ENCODE measurements at places on chromosomes 12 and 14. TPM values are rescaled to one million over a fixed set of nuclear protein-coding genes. Genes with fewer than 3 reads are reported as not detected.

KRT74 gene
- total RNA-seq: 0.12 TPM

MMP17 gene
- total RNA-seq: 2.2 TPM

- no peak for ATAC-seq
These were observed 55.2 kb downstream of the TMCC3 start for GRCh38 chr12:94595152-94595551.

DNA sequence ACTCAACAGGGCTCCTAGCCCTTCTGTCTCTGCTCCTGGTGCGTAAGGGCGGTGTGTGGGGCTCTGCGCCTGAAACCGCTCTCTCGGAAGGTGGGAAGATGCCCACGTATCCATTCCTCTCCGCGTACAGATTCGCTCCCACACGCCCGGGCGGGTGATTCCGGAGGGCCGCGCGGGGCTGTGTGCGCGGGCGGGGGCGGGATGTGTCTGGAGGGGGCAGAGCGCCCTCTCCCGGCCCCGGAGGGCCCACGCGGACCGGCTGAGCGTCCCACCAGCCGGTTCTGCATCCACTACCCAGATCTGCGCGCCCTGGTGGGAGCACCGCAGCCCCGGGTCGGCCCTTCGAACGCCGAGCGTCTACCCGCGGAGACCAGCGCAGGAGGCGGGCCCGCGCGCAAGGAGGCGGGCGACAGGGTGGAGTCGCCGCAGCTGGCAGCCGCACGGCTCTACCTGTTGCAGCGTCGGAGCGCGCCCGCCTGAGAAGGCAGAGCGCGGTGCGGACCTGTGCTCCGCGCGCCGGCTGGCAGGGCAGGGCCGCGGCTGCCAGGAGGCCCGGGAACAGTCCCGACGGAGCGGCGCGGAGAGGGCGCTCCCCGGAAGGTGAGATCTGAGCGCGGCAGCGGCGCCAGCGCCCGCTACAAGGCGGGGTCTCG is 1.4 kb upstream of the KCNK13 start:
- ATAC-seq: peak; percentile 91

GRCh38 chr14:89418452-89418851 is 1.4 kb upstream of the FOXN3 start:
- ATAC-seq: no peak

DNA sequence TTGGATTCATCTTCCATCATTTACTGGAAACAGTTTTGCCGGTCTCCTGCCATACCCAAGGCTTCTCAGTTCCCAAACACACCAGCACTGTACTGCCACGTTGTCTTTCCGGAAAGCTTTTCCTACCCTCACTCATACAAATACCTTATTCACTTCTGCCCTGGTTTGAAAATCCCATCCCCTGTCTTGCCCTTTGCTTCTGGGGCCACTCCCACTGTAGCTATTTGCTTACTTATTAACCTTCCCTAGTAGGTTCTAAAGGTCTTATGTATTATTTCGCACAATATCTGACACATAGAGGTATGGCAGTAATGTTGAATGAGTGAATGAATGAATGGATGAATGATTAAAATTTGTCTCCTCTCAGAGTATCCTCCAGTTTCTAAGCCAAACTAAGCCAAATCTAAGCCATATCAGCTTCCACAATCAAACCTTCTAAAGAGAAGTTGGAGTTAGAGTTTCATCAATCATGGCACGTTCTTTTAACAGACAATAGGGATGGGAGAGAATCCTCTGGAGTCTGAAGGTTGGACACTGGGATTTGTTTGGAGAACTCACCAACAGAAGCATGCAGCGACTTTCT is 18.6 kb downstream of the TSPAN8 start:
- no peak for ATAC-seq

GRCh38 chr14:33570694-33571310 is 380.1 kb downstream of the EGLN3 start:
- no peak for ATAC-seq

DNA sequence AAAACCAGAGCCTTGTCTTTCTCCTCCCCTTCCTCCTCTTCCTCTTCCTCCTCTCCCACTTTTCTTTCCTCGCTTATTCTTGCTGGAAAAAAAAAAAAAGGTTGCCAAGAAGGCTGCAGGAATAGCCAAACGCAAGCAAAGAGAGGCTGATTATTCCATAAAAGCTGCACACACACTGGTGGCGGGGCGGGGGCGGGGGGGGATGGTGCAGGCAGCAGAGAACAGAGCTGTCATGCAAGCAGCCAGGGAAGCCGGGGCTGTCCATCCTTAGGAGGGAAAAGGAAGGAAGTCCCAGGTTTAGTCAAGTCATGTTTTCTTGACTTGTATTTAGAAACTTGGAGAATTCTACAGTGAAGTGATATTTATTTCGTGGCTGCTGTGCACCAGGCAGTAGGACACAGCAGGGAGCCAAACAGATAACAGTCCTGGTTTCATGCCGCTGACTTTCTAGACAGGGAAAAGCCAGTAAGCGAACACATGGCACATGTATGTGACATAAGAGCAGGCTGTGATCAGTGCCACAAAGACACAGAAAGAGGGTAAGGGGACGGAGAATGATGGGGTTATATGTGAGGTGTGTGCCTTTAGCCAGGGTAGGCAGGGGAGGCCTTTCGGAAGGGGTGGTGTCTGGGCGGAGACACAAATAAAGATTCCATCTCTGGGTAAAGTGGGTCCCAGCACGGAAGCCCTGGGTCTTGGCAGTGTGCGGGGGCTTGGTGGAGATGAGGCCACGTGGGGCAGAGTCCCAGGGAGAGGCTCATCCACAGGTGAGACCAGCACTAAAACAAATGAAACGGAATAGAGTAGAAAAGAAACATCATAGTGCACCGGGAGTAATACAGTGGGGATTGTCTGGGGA is 56.6 kb upstream of the SCN8A start:
- no peak for ATAC-seq

DNA sequence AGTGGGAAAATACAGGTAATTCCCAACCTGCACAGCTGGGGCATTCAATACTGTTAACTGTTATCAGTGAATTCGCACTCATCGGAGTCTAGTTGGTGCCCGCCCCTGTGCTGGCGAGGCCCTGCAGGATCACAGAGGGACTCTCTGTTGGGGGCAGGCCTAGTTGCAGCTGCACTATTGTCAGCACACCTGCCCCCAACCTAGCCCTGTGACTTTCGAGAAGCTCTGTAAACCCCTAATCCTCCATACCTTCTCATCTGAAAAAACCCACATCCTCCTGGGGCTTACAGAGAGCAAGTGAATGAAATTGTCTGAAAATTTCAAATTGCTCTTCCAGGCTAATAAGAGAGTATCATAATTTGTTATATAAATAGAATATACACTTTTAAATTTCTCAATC is 132.2 kb upstream of the NUDT4 start:
- ATAC-seq: no peak

- ATAC-seq: no peak
These were observed 59.6 kb downstream of the DACT1 start for GRCh38 chr14:58697266-58697929.

- ATAC-seq: peak; percentile 26
These were observed 142.3 kb upstream of the TMPO start for GRCh38 chr12:98373025-98373554.

GRCh38 chr12:12714276-12715021 is 2.7 kb upstream of the CDKN1B start:
- peak; percentile 5 for ATAC-seq

DNA sequence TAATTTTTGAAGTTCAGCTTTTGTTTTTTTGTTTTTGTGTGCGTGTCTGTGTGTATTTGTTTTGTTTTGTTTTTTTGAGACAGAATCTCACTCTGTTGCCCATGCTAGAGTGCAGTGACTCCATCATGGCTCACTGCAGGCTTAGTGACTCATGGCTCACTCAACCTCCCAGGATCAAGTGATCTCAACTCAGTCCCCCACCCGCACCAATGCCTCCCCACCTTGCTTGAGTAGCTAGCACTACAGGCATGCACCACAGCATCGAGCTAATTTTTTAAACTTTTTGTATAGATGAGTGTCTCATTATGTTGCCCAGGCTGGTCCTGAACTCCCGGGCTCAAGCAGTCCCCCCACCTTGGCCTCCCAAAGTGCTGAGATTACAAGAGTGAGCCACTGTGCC is 981.4 kb downstream of the BCL11B start:
- peak; percentile 84 for ATAC-seq

DNA sequence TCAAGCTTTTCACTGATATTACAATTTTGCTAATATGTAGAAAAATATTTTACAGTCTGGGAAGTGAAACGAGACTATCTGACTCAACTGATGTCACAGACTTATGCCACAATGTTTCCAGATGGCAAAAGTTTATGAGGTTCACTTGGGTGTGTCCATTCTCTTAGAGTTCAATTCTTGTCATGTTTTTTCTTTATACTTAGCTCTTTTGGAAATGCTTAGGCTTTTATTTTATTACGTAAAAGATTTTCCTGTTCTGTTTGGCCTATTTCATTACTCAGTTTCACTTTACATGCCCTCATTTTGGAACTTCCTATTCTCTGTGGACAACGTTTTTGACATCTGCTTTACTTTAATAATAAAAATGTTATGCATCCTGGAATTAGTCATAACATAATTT is 2.1 kb upstream of the PDZRN4 start:
- no peak for ATAC-seq

DNA sequence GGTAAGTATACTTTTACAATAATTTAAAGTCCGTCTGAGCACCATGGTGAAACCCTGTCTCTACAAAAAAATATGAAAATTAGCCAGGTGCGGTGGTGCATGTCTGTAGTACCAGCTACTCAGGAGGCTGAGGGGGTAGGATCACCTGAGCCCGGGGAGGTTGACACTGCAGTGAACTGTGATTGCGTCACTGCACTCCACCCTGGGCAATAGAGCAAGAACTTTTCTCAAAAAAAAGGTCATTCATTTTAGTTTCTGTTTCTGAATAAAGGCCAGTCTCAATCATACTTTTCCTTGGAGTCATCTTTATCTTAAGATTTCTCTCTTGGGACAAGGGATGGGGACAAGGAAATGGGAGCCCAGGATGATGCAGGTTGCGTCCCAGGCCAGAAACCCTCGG is 12.9 kb downstream of the ANKRD13A start:
- peak; percentile 69 for ATAC-seq

SOCS2 gene
- total RNA-seq: 5.8 TPM

DNA sequence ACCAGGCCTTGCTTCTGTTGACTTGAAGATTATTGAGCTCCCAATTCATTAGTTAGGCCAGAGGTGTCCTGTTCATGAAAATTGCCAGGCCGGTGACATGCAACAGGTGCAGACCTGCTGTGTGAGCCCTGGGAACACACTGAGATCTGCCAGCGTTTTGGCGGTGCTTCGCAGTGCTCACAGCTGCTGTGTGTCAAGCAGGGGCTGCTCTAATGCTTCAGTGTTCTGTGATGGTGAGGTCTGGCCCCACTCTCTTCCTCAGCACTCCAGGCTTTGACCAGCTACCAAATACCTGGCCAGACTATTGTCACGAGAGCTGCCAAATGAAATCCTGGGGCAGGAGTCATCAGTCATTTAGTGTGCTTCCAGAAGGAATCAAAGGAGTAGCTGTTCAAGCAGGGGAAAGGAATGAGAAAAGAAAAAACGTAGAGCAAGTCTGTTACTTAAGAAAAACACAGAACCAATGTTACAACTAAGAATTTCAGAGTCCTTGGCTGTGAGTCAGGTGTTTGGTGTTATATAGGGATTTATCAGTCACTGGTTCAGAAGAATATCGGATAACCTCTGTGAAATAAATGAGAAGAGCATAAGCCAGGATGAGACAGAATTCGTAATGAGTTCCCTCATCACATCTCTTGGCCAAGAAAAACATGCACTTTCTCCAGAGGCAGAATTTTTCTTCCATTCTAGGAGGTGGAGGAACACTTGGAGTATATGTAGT is 150.8 kb downstream of the FBXL14 start:
- ATAC-seq: no peak

AHNAK2 gene
- total RNA-seq: 184 TPM

POTEG gene
- not detected for total RNA-seq

- no peak for ATAC-seq
These were observed 327.6 kb upstream of the SFSWAP start for GRCh38 chr12:131383291-131383690.

GRCh38 chr12:54173066-54173726 is 15.6 kb downstream of the SMUG1 start:
- ATAC-seq: peak; percentile 44

DNA sequence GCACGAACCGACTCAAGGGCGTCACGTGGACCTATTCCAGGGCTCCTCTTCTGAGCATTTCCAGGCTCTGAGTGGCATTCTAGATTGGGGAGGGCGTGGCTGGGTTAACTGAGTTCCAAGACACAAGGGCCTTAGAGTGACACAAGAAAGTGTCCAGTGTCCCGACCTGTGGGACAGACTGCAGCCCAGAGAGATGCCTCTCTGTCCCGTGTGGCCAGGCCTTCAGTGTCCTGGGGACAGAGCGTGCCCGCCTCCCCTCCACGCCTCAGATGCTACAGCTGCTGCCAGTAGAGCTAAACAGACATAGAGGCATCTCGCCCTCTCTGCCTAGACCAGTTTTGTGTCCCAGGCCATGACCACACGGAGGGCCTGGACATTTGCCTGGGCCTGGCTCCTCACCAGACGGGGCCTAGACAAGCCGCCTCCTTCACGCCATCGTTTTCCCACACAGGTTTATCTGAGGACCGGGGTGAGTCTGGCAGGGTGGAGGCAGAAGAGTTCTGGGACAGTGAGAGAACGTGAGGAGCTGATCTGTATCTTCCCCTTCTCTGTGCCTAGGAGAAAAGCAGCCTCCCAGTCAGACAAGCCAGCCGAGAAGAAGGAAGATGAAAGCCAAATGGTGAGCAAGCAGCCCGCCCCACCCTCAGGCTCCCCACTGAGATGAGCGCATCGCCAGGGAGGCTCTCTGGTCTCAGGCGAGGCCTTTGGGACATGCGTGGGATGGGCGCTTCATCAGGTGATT is 27.1 kb downstream of the DEGS2 start:
- ATAC-seq: peak; percentile 68

DNA sequence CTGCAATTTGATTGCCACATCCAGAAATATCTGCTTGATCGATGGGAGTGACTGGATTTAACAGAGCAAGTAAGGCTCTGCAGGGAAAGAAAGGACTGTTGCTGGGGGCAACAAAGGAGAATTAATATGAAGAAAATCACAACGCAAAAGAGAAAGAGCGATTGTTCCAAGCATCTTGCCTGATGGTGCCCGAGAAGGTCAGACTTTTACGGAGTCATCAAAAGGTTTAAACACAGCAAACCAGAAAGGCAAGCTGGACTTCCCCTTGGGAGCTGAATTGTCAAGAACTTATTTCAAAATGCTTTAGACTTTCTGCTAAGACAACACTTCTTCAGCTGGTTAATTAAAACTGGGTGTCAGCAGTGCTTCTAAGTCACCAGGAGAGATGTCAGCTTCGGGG is 791.5 kb downstream of the MED13L start:
- no peak for ATAC-seq

OR4N5 gene
- total RNA-seq: not detected

DNA sequence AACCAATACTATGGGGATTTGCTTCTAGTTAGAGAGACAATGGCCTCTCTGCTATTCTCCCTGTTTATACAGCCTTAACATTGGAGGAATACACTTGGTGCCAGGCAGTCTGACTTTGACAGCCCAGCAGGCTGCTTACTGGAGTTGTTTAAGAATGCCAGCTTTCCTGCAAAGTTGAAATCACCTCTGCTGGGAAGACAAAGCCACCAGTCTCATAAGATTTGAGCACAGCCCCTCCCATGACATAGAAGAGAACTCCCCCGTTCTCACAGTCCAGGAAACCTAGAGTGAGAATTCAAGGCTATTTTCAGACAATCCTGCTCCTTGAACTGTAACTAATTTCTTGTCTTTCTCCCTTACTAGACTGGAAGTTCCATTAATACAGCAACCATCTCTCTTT is 21.1 kb upstream of the CATSPERB start:
- no peak for ATAC-seq

- ATAC-seq: no peak
These were observed 17.0 kb upstream of the C14orf180 start for GRCh38 chr14:104562606-104563005.
